ENCODE measurements at places on chromosomes 4 and X.

GRCh38 chr4:171542640-171543039, 270.6 kb upstream of the GALNTL6 start:
- DNase-seq = no peak

DNA sequence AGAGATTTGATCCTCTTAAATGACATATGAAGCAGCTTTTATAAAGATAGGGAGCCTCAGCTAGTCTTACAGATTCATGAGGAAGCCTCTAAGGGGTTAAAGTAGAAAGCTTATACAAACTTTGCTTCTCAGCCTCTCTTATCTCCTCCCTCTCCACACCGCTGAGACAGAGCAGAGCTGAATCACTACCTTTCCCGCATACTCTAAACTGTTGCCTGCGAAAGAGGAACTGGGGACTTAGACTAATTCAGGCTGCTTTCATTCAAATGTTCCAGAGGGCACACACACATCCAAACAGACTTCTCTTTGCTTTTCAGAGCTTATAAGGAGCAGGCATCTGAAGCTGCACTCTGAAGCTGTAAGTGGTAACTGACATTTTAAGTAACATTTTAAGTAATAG, at the start of gene SERTM2:
Gene SERTM2, plus strand, starts transcription at position 169 of the 400 bp plus-strand sequence. CDS start 7,213 bp downstream, outside the sequence.
- no peak for DNase-seq

DNA sequence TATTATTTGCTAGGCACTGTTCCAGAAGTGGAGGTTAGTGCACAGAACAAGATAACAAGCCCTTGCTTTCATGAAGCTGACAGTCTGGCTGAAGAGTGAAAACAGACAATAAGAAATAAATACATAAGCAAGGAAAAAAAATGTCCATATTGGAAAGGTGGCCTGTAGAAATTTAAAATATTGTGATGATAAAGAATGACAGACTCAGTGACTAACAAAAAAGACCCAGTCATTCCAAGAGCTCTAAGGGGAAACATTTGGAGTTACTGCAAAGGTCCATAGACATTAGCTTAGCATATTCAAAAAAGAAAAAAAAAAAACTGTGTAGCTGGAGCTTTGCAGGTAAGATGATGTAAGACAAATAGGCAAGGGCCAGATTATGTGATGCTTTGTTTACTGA, 1.0 kb upstream of the ANTXR2 start:
- no peak for DNase-seq

DNA sequence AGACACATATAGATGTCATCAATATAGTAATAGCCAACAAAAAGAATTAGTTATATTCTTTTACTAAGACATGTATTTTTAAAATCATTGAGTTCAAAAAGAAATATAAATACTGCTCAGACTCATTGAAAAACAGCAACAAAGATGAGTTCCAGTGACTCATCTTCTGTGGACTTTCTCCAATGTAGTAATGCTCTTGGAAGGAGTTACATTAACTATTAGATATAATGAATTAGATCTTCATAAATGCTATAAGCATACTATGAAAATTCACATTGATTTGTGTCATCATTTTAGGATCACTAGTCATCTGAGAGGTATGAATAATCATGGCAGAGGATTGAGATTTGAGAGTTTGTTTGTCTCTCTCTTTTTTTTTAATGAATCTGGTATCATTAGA, 547.8 kb upstream of the PCDH7 start:
- no peak for DNase-seq

DNA sequence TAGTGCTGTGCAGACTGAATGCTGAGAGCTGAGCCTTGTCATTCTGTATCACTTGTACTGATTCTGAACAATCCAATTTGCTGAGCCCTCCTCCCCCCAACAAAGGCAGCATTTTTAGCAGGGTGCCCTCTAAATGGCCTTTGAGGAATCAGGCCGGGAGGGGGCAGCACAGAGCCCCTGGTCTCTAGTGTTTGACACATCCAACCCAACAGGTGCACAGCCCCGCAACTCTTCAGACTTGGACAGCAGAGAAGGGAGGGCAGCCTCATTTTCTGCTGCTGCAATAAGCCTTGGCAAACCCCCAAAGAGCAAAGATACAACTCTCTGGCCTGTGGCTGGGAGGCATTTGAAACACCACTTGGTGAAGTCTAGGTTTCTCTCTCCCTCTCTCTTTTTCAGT, 3.4 kb downstream of the ATP1B4 start:
- DNase-seq = peak; percentile 15

DNA sequence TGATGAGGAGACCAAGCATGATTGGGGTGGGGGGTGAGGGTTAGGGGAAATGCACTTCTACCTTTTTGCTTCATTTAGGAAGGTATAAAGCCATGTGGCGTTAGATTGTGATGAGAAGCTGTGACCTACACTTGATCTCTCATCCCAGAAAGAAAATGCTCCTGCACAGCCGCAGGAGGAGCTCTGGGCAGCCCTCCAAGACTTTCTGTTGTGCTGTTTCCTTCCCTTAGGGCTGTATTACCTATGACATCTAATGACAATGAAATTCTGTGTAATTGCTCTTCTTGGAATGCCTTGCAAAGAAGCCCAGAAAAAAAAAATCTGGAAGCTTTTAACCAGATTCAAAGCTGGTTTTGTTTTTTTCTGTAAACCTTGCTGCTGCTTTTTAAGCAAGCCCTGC, 13.4 kb downstream of the PRPS2 start:
- DNase-seq = no peak

- DNase-seq = no peak
These were observed 225.3 kb downstream of the PPP3CA start for GRCh38 chr4:101122019-101122418.

GRCh38 chr4:183154701-183155391, 55.8 kb downstream of the WWC2 start:
- no peak for DNase-seq

GRCh38 chr4:82745173-82745842, 53.3 kb downstream of the SCD5 start:
- DNase-seq = no peak

DNA sequence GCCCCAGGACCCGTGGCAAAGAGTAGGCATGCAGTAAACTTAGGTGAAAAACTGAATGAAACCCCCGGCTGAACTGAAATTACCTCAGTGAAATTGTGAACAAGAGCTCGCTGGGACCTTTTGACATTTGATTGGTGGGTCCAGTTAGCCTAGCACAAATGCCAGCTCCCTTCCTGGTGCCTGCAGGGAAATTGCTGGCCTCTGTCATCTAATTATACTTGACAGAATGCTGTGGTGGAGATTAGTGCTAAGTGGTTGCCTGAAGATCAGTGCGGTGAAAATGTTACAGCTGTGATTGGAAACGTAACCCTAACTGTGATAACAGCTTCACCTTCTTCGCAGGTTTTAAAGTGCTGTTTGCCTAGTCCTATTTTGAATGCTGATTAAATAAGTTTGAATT, 43.0 kb downstream of the ADD1 start:
- no peak for DNase-seq

GRCh38 chrX:41291309-41291708, 42.7 kb upstream of the DDX3X start:
- no peak for DNase-seq

DNA sequence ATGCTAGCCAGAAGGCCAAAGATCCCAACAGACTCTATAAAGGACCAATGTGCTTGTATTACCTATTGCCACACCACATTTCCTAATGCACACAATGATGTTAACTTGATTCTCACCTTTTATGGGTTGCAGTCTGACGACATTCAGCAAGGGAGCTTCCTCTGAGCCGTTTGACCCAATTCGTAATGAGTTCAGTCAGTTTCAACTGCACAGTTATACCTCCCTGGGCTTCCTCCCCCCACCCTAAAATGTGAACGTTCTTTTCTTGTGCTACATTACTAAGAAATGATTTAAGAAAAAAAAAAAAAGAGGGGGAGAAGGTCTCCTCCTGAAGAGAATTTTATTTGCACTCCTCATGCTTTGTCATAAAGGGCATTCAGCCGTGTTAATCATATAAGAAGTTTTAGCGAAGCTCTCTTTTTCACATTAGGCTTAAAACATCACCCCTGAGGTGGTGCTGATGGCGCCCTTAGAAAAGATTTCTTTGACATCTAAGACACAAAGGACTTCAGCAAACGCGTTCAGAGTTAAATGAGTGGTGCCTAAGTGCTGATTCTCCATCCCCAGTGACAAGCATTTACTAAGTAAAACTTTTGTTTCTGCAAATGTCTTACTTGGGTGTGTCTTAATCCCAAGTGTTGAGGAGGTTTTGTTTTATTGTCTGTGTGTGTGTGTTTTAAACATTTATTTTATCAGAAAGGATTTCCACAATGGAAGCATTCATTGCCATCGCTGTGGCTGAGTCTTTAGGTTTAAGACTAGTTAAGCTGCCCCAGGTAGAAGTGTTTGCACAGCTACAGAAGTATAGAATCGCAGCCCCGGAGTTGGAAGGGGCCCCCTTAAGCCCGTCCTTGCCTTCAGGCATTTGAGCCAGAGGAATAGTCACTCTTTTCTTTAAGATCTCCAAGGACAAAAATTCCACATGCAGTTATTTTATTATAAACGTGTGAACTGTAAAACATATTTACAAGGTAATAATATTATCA, 15.2 kb upstream of the GPC3 start:
- no peak for DNase-seq

GRCh38 chrX:22934640-22935039, 65.1 kb upstream of the DDX53 start:
- no peak for DNase-seq

DNA sequence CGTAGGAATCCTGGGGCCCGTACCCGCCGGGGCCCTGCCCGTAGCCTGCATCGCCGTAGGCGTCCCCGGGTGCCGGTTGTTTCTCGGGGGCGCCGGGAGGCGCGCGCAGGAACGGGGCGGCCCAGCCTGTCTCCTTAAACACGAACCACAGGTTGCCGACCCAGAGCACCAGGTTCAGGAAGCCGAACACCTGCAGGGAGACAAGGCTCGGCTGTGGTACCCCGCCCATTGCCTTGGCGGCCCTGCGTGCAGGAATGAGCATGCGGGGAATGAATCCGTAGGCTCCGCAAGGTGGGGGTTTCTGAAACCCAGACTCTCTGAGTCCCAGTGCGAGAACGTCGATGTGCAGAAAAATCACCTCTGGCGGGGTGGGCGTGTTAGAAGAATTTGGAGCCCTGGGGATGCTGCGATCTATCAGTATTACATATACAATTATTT, 5.4 kb upstream of the PRICKLE3 start:
- no peak for DNase-seq

DNA sequence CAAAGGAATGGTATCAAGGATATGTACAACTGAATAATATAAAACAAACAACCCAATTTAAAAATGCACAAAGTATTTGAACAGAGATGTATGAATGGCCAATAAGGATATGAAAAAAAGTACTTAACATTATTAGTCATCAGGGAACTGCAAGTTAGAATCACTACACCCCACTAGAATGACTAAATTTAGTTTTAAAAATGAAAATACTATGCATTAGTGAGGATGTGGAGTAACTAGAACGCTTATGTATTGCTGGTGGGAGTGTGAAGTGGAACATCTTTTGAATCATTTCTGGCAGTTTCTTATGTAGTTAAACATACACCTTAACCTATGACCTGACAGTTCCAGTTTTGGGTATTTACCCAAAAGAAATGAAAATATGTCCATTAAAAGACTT, 13.0 kb upstream of the SLC16A2 start:
- no peak for DNase-seq

DNA sequence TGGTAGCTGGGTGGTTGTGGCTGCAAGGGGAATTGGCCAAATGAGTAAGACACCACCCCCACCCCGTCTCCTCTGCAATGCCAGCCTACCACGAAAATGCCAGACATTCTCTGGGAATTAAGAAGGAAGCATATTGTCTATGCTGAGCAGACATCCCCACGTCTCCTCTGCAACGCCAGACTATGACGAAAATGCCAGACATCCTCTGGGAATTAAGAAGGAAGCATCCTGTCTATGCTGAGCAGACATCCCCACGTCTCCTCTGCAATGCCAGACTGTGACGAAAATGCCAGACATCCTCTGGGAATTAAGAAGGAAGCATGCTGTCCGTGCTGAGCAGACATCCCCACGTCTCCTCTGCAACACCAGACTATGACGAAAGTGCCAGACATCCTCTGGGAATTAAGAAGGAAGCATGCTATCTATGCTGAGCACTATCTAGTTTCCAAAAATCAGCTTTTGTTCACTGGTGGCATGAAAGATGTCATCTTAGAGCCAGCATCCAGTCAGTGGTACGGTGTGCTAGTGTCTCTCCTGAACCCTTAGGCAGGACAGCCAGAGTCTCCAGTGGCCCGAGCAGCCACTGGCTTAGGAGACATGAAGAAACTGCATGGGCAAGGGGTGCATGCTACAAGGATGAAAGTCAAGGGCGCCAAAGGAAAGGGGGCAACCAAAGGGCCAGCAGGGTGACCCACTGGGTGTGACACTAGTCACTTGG, 339.8 kb upstream of the FRG1 start:
- no peak for DNase-seq

GRCh38 chrX:23902419-23902818, 5.3 kb downstream of the APOO start:
- DNase-seq = no peak

- DNase-seq = no peak
These were observed 87.1 kb downstream of the TMEM131L start for GRCh38 chr4:153553155-153553818.

- DNase-seq = no peak
These were observed 93.7 kb upstream of the TRPC3 start for GRCh38 chr4:122045533-122045932.

DNA sequence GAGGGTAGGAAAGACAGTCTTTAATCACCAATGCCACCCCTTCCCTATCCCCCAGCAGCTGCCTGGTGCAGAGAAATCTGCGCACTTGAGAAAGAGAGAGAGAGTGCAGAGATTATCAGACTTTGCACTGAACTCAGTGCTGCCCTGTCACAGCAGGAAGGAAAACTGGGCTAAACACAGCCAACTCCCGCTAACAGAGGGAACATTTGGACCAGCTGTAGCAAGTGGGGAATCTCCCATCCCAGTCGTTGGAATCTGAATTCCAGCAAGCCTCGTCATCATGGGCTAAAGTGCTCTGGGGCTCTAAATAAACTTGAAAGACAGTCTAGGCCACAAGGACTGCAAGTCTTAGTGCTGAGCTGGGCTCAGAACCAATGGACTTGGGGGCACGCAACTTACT, 168.7 kb downstream of the DLG3 start:
- no peak for DNase-seq

- DNase-seq = peak; percentile 50
These were observed 186.5 kb upstream of the RPL34 start for GRCh38 chr4:108433832-108434231.

DNA sequence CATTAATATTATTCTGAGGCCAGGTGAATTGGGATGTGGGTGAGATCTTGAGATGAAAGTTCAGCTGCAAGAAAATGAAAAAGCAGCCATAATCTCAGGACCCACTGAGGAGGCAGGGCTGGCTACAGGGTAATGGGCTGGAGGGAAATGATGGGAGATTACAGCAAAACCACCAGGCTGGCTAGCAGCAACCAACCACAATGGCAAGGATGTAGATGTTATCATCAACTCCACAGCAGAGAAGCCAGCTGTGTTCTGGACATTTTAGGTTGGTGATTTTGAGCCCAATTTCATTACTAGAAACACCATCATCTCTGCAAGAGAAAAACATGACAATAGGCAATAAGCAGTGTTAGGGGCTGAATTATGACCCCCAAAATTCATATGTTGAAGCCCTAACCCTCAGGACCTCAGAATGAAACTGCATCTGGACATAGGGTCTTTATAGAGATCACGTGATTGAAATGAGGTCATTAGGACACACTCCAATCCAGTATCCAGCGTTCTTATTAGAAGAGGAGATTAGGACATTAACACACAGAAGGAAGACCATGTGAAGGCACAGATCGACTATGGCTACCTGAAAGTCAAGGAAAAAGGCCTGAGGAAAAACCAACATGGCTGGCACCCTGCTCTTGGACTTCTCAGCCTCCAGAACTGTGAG, 139.8 kb upstream of the KIT start:
- no peak for DNase-seq

GRCh38 chr4:185142912-185143600, at the start of gene SLC25A4:
SLC25A4 (plus strand) TSS chr4:185143266; CDS start chr4:185143373, 107 bp downstream.
- peak; percentile 73 for DNase-seq

- DNase-seq = no peak
These were observed 35.8 kb upstream of the PRSS12 start for GRCh38 chr4:118388606-118389005.

All from activated CD4-positive, alpha-beta T cell treated with anti-CD3 and anti-CD28 coated beads for 4 hours (primary cell).